ENCODE measurements at places on chromosomes 2 and 18.
A peak's percentile ranks its signal among the peaks of the same experiment; 100 is the strongest.

DNA sequence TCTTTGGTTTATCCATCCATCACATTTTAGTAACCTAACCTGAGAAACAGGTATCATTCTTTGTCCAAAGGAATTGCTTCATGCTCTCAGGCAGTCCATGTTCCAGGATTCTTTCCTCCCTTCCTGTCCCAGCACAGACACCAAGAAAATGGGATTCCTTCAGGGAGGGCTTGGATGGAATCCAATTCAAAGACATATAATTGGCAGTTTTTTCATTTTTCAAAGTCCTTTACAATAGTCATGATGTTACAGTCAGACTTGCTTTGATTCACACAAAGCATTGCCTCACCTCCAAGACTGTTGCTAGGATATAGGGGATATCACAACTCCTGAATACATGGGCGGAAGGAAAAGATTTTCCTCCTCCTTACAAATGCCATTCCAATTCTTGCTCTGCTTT is 241.4 kb upstream of the ACVR2A start:
- no peak for DNase-seq

DNA sequence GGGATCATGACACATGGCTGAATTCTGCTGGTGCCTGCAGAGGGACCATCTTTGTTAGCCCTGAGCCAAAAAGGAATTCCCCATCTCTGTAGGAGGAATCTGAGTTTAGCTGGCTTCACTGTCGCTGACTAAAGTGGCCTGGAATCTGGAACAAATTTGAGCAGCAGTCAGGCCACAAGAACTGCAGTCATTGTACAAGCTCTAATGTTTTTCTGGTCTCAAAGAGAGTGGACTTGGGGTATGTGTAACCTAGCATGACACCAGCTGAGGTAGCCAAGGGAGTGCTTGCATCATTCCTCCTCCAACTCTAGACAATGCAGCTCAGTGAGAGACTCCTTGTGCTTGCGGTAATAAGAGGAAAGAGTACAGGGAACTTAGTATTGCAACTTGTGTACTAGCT is 539.1 kb upstream of the LRRTM4 start:
- DNase-seq = peak; percentile 79

GRCh38 chr2:217393585-217394032 is 533.7 kb upstream of the TNP1 start:
- DNase-seq = no peak

DNA sequence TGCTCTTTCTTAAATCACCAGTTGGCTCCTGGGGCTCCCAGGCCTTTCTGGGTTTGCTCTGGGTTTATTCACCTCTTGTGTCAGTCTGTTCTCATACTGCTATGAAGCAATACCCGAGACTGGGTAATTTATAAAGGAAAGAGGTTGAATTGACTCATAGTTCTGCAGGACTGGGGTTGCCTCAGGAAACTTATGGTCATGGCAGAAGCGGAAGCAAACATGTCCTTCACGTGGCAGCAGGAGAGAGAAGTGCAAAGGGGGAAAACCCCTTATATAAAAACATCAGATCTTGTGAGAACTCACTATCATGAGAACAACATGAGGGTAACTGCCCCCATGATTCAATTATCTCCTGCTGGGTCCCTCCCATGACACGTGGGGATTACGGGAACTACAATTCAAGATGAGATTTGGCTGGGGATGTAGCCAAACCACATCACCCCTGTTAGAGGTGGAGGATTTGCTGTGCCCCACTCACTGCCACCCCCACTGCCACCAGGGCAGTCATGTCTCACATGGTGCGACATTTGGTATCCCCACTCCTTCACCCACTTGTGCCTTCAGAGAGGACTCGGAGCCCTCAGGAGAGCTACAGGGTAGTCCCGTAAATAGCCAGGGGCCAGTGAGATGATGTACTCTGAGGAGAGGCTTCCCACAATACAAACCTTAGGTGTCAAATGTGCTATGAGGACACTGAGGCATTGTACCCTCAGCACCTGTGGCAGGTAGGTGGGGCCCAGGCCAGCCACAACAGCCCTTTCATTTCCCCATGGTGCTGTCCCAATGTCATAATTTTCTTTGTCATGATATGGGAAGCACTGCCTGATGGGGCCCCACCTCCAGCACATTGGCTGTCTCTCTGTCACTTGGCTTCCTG is 35.7 kb downstream of the CDC42EP3 start:
- peak; percentile 85 for DNase-seq

GRCh38 chr2:84874381-84875212 is 6.3 kb downstream of the TRABD2A start:
- no peak for DNase-seq

DNA sequence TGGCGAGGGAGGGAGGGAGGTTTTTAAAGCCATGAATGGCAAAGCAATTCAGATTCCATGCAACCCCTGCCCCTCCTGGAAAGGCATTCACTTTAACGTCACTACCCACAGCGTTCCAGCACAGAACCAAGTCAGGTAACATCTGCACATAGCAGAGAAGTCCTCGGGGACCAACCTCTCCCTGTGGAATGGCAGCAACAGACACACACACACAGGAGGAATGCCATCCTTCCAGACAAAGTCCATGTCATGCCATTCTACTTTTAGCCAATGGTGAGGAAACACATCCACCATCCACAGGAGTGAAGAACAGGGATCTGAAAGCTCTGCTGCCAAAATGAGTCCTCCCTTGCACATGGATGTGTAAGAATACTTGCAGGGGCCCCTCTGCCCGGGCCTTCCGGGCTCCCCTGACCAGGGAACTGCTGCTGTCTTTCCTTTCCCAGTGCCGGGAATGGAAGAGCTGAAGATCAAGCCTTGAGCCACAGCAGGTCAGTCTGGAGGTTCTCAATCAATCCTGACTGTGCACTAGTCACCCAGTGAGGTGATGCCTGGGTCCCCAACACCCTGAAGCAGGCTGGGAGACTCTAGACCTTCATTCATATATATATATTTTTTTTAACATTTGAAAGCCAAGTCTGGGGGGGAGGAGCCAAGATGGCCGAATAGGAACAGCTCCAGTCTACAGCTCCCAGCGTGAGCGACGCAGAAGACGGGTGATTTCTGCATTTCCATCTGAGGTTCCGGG is 63.7 kb downstream of the UXS1 start:
- no peak for DNase-seq

DNA sequence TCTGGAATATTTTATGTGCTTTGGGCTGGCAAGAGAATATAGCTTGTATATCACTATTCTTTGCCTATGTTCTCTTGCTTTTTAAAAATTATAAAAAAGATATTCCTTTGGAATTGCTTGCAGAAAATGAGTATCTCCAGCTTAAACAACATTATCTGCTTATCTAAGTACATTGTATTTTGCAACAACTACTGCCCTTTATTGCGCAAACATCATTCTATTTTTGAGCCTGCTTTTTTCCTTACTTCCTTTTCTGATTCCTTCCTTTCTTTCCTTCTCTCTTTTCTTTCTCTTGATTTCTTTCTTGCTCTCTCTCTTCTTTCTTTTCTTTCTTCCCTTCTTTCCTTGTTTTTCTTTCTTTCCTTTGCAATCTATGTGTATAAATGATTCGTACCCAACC is 74.0 kb downstream of the UNC80 start:
- no peak for DNase-seq

GRCh38 chr2:19356545-19357401 is 1.6 kb downstream of the OSR1 start:
- no peak for DNase-seq

GRCh38 chr18:13811993-13812392 is 12.0 kb upstream of the MC5R start:
- no peak for DNase-seq

GRCh38 chr2:215619989-215620388 is 184.1 kb upstream of the FN1 start:
- DNase-seq = no peak

- DNase-seq = no peak
Observed at GRCh38 chr18:67232406-67232805, 284.1 kb downstream of the DSEL start.

DNA sequence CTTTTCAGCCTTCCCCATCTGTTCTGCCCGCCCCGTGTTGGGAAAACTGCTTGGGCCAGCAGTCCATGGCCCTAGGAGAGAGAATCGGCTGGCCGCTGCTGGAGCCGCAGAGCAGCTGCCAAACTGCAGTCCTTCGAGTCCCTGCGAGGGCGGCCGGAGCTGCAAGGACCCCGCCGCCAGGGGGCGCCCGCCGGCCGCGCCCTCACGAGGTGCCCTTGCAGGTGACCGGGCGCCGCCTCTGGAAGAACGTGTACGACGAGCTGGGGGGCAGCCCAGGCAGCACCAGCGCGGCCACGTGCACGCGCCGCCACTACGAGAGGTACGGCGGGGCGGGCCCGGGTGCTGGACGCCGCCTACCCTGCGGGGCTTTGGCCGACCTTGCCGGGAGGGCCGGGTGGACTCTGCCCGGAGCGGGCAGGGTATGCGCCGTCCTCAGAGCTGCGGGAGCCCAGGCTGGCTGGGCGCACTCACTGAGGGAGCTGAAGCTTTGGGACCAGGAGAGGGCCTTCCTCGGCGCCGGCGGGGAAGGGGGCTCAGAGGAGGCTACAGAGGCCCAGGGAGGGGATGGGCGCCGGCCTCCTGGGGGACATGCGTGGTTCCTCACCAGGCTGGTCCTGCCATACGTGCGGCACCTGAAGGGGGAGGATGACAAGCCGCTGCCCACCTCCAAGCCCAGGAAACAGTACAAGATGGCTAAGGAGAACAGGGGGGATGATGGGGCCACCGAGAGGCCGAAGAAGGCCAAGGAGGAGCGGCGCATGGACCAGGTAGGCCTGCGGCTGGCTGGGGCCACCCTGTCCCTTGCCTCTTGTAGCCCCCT is 13.6 kb downstream of the ARID5A start:
- no peak for DNase-seq

DNA sequence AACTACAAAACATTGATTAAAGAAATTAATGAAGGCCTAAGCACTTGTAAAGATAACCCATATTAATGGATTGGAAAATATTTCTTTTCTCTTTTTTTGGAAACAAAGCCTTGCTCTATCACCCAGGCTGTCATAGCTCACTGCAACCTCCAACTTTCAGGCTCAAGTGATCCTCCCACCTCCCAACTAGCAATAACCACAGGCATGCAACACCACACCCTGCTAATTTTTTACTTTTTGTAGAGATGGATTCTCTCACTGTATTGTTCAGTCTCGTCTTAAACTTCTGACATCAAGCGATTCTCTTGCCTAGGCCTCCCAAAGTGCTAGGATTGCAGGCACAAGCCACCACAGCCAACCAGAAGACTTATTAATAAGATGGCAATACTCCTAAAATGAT is 73.4 kb upstream of the NDUFV2 start:
- no peak for DNase-seq

DNA sequence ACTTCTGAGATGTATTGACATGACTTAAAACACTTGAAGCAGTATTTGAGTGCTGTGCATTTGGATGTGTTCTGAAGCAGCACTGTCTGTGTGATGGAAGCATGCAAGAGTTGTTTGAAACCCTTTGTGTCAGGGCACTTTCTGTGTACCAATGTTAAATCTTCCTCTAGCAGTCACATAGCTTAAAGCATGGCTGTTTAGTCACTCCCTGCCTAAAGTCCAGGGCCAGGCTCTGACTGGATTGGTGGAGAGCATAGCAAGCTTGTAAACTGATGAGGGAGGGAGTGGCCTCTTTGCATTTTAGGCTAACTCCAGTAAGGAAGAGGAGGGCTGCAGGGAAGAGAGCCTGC is 73.5 kb downstream of the MYO1B start:
- DNase-seq = peak; percentile 74

GRCh38 chr2:20128506-20129330 is 77.3 kb upstream of the LAPTM4A start:
- no peak for DNase-seq

GRCh38 chr2:1707771-1708418 is 36.4 kb downstream of the PXDN start:
- DNase-seq = peak; percentile 96

- no peak for DNase-seq
Observed at GRCh38 chr18:32668956-32669355, 103.9 kb downstream of the KLHL14 start.

DNA sequence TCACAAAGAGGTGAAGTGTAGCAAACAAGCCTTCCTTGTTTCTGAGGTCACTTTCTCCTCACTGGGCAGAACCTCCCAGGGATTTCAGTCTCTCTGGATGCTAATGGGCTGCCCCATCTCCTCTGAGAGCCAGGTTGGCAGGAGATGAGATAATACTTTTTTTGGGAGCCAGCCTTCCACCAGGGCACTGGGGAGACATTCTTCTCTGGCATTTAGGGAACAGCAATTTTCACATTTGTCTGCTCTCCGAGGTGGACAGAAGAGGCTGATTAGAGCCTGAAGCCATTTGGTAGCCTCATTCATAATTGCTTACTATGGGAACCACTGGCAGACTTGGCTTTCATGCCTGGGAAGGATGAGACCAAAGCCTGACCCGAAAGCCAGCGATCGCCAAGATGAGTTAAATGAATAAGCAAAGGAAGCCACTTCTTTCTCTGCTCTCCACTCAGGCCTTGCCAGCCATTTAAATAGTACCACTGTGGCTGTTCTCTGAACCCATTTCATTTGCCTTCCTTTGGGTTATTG is 70.1 kb downstream of the NRP2 start:
- no peak for DNase-seq

- DNase-seq = no peak
Observed at GRCh38 chr2:8729939-8730338, 48.1 kb downstream of the ID2 start.

- DNase-seq = no peak
Observed at GRCh38 chr2:118967124-118967880, 25.3 kb downstream of the MARCO start.

DNA sequence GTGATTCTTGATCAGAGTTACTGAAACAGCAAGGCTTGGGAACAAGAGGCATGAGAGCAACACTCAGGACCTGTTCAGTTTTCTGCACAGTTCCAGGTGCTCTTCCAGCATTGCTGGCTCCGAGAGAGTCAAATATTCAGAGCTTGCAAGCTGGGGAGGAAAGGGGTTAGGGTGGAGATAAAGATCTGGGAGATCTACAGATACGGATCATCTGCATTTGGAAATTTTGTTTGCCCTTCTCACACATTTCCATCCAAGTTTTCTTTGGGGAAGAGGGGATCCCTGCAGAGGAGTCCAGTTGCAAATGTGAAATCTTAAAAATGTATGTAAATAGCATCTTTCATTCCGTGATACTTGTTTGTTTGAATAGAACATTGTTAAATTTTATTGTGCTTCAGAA is 108.2 kb downstream of the NEDD4L start:
- no peak for DNase-seq

- DNase-seq = no peak
Observed at GRCh38 chr2:20403774-20404312, 43.0 kb upstream of the RHOB start.

GRCh38 chr2:30257266-30258214 is 26.2 kb downstream of the LBH start:
- no peak for DNase-seq

- DNase-seq = no peak
Observed at GRCh38 chr2:10490806-10491291, 42.7 kb upstream of the ODC1 start.

GRCh38 chr2:237979331-237979730 is 12.5 kb downstream of the UBE2F start:
- DNase-seq = no peak

- DNase-seq = no peak
Observed at GRCh38 chr2:101628030-101628392, 69.5 kb upstream of the MAP4K4 start.

DNA sequence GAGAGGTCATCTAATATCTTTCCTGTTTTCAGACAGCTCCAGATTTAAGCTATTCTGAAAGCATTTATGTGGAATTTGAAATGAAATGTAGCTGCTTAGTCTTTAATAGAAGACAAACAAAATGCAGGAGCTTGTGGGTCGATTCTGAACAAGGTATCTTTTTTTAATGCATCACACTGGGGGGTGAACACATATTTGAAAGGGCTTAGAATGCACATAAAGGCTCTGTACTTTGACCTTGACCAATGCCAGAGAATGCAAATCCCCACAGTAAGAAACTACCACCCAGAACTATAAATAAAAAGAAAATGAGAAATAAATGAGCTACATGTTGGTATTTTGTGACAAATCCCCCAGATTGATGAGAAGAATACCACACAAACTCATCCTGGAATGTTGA is 489.3 kb downstream of the PIK3C3 start:
- no peak for DNase-seq

All from foreskin melanocyte (primary cell).